Small intestine (tissue), 16 donors: ENCODE measurements at places on chromosomes 4 and X. TPM values are rescaled to one million over a fixed set of nuclear protein-coding genes. Genes with fewer than 3 reads are reported as not detected.

The HPRT1 gene
- polyA plus RNA-seq: 32.2 TPM

The CXorf51A gene
- polyA plus RNA-seq: not detected

The ADH1A gene
- polyA plus RNA-seq: 7.0 TPM

DNA sequence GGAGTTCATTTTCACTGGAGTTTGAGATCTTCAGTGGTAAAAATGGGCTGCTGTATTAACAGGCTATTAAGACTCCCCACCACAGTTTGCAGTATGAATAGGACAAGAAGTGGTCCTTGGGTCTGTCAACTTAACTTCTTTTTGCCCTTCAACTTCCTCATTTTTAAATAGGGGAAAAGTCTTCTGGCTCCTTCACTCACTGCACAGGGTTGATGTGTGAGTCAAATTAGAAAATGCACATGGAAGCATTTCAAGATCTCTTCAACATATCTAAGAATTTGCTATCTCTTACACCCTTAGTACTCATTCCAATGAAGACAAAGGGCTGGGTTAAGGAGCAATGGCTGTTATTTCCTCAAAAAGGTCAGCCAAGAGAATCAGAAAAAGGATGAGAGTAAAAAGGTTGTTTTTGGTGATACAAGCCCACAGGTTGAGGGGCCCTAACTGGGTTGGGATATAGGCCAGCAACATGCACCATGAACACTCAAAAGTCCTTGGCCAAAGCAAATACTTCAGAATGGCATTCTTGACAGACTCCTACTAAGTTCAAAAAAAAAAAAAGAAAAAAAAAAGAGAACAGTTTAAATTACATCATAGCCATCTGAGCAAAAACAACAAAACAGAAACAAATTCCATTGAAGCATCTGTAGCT is 13.4 kb downstream of the PDE5A start:
- H3K4me1 ChIP-seq: no peaks in the 10 kb centered on the region
- H3K27me3 ChIP-seq: no peaks in the 10 kb centered on the region
- no peaks in the 10 kb centered on the region for H3K36me3 ChIP-seq
- H3K4me3 ChIP-seq: no peak overlapping the region
- DNase-seq: no peak

DNA sequence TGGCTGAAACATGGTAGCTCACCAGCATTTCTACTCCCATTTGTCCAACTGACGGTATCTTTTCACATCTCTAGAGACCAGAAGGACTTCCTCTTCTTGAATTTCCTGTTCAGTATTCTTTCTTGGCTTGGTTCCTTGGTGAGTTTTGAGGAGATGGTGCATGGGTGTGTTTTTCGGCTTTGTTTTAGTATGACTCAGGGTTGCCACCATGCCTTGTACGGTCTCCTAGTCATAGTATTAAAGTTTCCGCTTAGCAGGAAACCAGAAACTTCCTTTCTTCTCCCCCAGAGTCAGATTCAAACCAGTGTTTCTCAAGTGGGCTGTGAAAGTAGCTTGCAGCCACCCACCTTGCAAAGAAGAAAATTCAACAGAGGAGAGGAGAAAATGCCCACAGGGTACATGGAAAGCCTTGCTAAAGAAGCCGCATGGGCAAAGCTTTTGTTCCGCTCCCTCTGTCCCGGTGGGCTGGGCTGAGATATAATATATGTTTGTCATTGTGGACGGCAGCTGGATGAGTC is 5.7 kb downstream of the CD99 start:
- no peak for DNase-seq
- no peaks in the 10 kb centered on the region for H3K36me3 ChIP-seq
- no peak overlapping the region for H3K4me3 ChIP-seq
- H3K27me3 ChIP-seq: no peaks in the 10 kb centered on the region
- H3K4me1 ChIP-seq: peaks cover 20% of the 10 kb centered on the region

DNA sequence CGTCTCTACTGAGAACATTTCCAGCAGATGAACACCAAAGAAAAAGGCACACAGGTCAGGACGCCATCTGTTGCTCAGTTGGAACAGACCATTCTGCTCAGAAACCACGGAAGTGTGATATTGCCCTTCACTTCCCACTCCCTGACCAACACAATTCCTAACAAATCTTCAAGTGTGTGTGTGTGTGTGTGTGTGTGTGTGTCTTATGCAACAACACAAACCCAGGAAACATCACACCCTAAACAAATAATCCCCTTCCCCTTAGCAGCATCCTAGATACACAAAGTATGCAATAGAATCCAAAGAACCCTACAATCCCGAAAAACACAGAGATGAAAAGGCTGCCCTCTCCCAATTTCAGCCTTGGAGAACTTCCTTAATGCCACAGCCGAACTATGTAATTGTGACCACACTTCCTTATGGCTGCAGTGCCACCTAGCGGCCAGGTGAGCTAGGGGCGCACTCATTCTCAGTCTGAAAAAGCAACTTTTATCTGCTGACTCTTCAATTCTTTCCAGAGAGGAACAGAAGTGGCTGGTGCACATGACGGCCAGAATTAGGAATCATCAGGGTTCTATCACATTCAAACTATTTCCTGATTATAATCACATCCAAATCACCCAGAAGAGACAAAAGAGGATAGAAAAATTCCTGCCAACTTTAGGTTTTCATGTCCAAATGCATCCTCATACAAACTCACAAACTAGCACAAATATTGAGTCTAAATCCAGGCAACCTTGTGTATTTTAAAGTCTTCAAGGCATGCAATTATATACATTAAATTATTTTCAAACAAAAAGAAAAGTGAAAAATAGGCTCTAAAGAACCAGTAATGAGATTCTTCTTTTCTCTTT is 164.9 kb downstream of the DHX15 start:
- H3K4me3 ChIP-seq: no peak overlapping the region
- peak; percentile 70 for DNase-seq
- H3K4me1 ChIP-seq: no peaks in the 10 kb centered on the region
- H3K36me3 ChIP-seq: no peaks in the 10 kb centered on the region
